ENCODE measurements at places on chromosomes 5 and 9. TPM values are rescaled to one million over a fixed set of nuclear protein-coding genes. Genes with fewer than 3 reads are reported as not detected.

- DNase-seq = peak; percentile 50
Observed at GRCh38 chr5:115419846-115420585, 123.6 kb upstream of the CCDC112 start.

GRCh38 chr5:112077180-112077579 lies 320.2 kb upstream of the NREP start:
- DNase-seq = no peak

Gene TAF1L
- not detected for total RNA-seq

DNA sequence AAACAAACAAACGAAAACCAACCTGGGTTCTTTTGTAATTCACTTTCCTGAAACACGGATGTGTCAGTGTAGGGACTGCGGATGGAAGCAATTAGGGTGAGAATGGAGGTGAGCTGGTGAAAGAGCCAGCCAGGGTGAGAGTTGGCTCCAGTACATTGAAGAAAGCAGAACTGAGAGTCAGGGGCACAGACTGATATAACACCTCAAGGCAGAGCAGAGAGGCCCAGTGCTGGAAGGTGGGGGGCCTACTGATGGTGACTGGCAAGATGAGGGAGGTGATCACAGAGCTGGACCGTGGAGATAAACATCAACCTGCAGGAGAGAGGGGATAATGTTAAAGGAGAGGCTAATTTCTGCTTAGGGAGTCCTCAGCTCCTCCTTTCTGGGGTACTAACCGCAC lies 221.1 kb downstream of the MAN2A1 start:
- DNase-seq = no peak

Gene SLC36A2
- total RNA-seq = not detected

- DNase-seq = peak; percentile 66
Observed at GRCh38 chr5:140175367-140176030, 511 bp downstream of the CYSTM1 start.

GRCh38 chr9:133405508-133406438 lies 12.0 kb downstream of the REXO4 start:
- no peak for DNase-seq

Gene SLC30A5
- 67.0 TPM for total RNA-seq

DNA sequence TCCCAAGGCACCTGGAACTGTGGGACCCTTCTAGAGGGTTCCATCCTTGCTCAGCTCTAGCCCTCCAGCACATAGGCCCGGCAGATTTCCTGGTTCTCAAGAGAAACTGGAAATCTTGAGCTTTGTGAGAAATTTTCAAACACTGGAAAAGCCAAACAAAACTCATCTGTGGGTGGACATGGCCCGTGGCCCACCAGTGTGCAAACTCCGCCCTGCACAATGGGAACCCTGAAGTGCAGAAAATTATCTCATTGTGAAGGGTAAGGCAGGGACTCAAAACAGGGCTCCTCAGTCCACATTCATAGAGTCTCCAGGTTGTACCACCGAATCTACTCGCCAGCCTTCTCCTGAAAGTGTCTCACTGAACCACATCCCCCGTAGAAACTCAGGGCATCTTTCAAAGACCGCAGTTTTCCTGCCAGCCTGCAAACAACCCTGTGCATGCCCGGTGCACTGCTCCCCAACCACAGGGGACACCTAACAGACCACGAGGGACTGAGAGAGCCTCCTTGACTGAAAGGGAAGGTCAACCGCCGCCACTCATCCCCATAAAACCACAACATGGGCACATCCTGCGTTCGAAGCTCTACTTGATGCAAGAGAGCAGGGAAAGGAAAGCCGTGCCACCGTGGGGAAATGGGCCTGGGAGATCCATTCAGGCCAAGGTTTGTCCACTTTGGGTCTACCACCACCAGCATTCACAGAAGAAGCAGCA lies 18.1 kb downstream of the ADAMTS2 start:
- no peak for DNase-seq

DNA sequence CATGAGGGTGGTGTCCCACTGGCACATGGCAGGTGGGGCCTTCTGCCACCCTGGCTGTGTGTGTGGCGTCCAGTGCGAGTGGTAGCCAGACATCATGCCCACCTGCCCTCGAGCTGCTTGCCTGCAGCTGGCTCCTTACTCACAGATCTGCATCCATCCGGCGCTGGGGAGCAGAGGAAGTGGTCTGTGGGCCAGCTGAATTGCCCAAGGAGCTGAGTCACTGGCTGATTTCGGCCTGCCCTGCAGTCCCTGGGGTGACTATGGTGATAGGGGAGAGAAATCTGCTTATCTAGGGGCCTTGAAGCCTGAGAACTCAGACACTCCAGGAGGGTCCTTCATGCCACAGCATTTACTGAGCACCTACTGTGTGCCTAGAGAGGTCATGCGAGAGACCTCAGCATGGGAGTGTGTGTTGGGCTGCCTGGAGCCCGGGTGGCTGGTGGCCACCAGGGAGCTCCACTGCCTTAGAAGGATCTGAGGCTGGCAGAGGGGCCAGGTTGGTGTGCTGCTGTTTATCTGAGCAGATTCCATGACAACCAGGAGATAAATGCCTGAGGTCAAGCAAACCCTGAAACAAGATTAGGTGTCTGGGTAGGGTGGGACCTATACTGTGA lies 57.1 kb downstream of the SLC22A5 start:
- DNase-seq = peak; percentile 53

GRCh38 chr9:16619914-16620520 lies 250.5 kb downstream of the BNC2 start:
- DNase-seq = no peak

Gene NUTM2F
- not detected for total RNA-seq

DNA sequence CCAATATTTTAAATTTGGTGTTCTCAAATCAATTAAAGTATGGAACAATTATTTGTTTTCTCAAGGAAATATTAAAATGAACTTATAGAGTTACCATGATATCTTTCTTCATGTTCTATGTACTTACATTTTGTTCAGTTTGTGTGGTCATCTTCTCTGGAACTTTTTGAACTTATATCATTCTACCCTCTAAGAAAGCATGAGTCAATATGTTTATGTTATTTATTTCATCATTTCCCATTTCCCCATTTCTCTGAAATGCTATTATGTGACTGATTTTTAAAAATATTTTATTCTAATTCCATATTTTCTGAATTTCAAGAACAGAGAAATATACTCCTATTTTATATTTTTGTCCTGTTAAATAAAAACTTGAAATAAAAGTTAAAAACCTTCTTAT lies 123.5 kb upstream of the ACOT12 start:
- DNase-seq = no peak

GRCh38 chr5:35308421-35308820 lies 78.1 kb upstream of the PRLR start:
- no peak for DNase-seq

Gene CYLC2
- total RNA-seq = not detected

GRCh38 chr5:136230176-136230575 lies 37.2 kb upstream of the SMIM32 start:
- no peak for DNase-seq

Gene OGN
- not detected for total RNA-seq

Gene F2RL1
- total RNA-seq = 0.77 TPM

DNA sequence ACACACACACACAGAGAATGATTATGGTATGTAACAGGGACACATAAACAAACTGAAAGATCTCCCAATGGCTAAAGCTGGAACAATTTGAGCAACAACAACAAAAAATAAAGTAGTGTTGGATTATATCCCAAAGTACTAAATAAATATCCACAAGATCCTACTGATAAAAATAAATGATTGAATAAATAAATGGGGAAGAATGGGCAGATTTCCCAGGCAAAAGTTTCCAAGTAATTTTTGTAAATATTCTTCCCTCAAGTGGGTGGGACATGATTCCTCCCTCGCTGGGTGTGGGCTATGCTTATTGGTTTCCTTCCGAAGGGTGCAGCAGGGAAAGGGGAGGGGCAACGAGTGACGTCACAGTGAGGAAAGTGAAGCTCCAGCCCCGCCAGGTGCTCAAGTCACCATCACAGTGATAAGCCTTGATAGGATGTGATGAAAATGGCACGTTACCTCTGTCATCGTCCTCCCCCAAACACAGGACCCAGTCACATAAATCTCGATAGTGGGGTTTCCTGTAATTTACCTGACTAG lies 295.3 kb downstream of the DRD1 start:
- DNase-seq = no peak

DNA sequence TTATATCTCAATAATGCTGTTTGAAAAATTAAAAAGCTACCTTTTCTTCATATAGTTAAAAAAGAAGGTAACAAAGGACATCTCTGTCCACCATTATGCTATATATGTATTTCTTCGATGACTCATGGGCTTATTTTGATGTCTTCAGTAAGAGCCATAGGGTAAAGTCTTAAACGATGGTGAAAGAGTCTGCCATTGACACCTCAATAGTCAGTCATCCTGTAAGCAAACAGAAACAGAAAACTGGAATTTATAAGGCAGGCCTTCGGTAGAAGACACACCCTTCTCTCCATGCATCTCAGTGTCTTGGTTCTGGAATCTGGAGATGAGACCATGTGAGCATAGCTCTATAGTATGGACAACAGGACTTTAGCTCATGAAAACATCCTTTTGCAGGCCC lies 87.0 kb upstream of the ZNF462 start:
- no peak for DNase-seq

DNA sequence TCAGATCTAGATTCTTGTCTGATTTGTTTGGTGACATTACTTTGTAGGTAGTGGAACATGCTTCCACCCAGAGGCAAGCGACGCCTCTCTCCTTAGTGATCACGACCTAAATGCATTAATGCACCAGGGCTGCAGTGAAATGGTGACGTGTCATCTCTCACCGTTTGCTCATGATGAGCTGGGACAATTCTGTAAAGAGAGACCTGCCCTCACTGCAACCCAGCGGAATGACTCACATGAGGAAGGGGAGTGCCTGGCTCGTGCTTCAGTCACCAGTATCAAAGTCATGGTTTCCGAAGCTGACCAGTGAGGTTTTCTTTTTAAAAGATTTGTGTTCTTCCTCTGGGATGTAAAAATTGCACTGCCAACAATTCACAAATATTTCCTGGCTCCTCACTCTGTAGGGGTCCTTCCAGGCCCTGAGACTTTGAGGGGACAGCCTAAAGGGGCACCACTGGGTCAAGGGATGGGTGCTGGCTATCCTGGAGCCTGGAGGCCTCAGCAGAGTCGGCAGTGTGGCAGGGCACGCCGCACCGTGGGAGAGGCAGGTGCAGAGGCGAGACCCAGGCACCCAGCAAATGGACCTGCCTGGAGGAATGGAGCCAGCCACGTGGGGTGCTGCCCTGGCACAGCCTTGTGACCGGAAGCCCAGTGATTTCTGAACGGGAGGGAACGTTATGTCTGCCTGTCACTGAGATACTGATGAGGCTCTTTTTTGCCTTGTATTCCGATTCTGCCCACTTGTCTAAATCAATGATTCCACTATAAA lies 17.3 kb downstream of the QSOX2 start:
- peak; percentile 19 for DNase-seq

GRCh38 chr5:111930449-111930848 lies 173.5 kb upstream of the NREP start:
- DNase-seq = no peak

GRCh38 chr5:174793684-174794328 lies 69.4 kb downstream of the MSX2 start:
- DNase-seq = peak; percentile 44

Gene NAA35
- total RNA-seq = 29.2 TPM

Gene P4HA2
- 66.3 TPM for total RNA-seq

DNA sequence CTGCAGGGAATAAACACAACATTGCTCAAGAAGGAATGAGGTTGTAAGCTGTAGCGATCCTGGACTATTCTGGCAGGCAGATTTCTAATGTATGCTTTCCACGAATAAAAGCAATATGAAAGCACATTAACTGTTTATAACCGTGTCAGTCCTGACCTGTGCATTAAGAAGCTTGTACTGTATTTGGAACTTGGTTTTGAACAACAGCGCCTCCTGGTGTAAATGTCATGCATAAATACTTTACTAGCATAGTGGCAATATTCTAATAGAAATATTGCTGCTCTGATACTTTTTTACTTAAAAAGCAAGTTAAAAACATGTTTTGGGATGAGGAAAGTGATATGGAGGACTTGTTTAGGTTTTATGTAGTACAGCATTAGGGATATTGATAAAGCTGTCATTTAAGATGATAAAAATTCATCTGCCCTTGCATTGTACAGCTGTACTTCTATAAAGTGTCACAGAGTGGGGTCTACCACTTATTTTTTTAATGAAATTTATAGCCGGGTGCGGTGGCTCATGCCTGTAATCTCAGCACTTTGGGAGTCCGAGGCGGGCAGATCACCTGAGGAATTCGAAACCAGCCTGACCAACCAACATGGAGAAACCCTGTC lies 70.7 kb upstream of the GNE start:
- peak; percentile 80 for DNase-seq

DNA sequence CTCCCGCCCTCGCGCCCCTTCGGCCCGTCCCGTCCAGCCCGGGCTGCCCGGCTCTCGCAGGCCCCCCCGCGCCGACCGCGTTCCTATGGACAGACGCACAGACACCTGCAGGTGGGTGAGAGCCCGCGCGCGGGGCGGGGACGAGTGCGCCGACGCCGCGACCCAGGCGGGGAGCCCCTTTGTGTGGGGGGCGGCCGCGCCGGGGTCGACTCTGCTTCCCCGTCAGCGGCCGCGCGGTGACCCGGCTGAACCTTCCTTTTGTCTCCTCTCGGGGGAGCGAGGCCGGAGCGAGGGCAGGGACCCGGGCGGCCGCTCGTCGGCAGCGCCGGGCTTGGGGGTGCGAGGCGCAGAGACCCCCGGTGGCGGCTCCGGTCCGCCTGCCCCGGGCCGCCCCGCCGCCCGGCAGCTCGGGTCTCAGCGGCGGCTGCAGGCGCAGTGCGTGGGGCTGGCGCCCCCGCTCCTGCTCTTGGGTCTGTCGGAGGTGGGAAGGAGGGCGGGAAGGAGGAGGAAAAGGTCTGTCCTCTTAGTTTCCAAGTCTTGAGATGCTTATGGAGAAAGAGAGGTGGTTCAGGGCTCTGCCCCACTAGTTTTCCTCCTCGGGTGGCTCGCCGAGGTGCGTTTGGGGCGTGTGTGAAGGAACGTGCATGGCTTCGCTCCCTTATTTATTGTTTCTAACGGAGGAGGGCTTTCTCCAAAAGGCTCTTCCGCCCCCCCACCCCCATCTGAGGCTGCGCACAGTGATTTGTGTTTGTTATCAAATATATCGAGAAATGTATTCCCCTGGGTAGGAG lies 576 bp downstream of the KIAA1958 start:
- peak; percentile 56 for DNase-seq

DNA sequence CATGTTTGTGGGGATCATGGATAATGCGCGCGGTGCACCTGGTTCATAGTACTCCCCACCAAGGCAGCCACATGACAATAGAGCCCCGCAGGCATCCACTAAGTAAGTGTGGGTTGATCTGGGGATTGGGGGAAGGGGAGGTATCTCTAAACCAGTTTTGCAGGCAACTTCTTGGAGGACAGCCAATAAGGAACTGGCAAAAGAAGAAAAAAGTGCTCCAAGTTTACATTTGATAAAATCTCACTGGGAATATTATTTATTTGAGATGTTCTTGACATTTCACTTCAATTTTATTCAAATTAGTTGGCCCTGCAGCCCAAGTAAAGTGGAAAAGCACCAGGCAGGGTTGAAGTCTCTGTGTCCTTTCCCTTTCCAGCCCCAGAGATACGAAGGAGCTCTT lies 8.5 kb downstream of the FBP1 start:
- no peak for DNase-seq
